Adipocyte (in vitro differentiated cells): ENCODE measurements at places on chromosomes 1 and 21.
A peak's percentile ranks its signal among the peaks of the same experiment; 100 is the strongest.

- DNase-seq, result no peak
Measured at GRCh38 chr1:208598021-208598420, 353.8 kb upstream of the PLXNA2 start.

DNA sequence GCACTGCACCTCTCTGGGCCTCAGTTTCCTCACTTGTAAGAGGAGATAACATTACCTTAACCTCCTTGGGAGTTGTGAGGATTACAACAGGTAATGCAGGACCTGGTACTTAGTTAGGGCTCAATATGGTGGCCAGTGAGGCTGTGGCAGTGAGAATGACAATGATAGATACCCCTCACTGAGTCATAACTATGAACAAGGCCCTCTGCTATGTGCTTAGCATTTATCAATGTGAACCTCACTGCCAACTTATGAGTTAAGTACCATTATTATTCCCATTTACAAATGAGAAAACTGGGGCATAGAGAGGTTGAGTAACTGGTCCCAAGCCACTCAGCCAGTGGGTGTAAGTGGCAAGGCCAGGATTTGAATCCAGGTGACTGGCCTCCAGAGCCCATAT, 64.4 kb downstream of the HMGB4 start:
- DNase-seq, result no peak

GRCh38 chr1:208054911-208055379, 144.0 kb upstream of the CD34 start:
- DNase-seq, result no peak

- no peak for DNase-seq
Measured at GRCh38 chr1:109248444-109248796, 919 bp upstream of the CELSR2 start.

- DNase-seq, result no peak
Measured at GRCh38 chr1:5891137-5891536, 101.1 kb downstream of the NPHP4 start.

DNA sequence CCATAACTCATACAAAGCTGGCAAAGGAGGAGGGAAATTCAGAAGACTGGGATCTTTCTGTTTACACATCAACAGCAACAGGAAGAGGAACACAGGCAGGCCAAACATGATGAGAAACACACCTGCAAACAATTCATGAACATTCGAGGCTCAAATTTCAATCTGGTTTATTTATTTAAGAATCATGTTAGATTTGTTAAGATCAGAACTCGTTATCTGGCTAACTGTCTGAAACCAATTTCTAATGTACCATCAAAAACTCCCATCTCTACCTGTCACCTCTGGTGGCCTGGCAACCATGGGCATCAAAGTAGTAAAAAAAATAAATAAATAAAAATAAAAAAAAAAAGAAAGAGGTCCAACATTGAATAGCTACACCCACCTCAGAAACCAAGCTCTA, 9.8 kb downstream of the LBR start:
- no peak for DNase-seq

GRCh38 chr1:229148041-229148671, 122.8 kb upstream of the RAB4A start:
- no peak for DNase-seq

GRCh38 chr1:61215676-61216289, 133.4 kb downstream of the NFIA start:
- no peak for DNase-seq

- DNase-seq, result peak; percentile 48
Measured at GRCh38 chr1:25958465-25958864, 39.4 kb downstream of the PAFAH2 start.

DNA sequence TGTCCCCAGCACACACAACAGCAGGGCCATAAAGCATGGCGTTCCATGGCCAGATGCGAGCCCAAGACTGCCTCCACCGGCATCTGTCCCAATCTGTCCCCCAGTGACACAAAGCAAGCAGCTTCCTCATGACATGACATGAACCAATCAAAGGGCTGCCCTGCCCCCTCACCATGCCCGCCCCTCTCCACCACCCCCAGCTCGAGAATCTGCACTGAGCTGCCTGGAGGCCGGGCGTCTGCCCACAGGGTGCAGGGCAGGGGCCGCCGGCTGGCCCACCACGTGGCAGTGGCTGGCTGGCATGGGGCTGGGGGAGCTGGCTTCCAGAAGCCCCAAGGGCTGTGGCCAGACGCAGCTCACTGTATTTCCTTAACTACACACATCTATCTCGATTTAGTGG, 27.8 kb downstream of the WNT9A start:
- no peak for DNase-seq

GRCh38 chr1:54542120-54542961, 5.7 kb upstream of the ACOT11 start:
- DNase-seq, result peak; percentile 76

- peak; percentile 90 for DNase-seq
Measured at GRCh38 chr1:234970731-234971476, 157.7 kb downstream of the TOMM20 start.

- peak; percentile 16 for DNase-seq
Measured at GRCh38 chr1:220956501-220957232, 77.4 kb downstream of the HLX start.

GRCh38 chr1:232585486-232585885, 44.4 kb downstream of the SIPA1L2 start:
- DNase-seq, result no peak

DNA sequence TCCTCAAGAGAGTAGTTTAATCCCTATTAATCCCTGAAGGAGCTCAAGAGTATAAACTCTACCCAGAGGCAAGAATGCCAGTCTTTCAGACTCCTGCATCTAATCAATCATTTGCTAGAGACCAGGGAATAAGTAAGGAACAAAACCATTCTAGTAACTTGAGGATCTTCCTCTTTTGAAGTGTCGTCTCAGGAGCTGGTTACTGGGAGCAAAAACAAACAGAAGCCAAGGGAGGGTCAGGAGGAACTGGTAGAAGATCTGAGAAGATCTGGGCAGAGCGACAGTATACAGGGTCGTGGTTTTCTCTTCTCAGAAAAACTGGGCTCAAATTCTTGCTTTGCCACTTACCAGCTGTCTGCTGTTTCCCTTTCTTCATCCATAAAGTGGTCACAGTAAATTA, 69.3 kb downstream of the RPS6KA1 start:
- no peak for DNase-seq

DNA sequence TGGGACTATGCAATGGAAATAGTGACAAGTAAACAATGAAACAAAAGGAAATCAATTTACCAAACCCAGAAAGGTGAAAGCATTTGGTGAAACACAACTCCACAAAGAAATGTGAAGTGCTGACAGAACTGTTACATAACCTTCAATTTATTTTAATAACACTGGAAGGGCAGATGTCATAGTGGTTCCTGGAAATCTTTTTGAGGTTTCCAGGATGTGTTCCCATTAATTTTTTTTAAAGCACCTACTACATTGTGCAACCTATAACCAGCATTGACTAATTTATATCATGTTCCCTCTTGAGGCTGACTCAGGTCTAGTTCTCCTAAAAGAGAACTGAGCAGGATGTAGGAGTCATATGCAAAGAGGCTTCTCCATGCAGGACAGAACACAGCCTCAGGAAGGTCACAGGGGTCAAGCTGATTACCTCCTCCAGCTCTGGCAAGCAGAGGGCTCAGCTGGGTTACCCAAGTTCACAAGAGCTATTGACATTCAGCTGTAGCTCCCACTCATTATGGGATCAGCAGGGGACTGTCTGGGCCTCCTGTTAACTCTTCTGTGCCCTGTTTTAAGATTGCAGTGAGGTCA, 157.1 kb upstream of the NRIP1 start:
- DNase-seq, result no peak

DNA sequence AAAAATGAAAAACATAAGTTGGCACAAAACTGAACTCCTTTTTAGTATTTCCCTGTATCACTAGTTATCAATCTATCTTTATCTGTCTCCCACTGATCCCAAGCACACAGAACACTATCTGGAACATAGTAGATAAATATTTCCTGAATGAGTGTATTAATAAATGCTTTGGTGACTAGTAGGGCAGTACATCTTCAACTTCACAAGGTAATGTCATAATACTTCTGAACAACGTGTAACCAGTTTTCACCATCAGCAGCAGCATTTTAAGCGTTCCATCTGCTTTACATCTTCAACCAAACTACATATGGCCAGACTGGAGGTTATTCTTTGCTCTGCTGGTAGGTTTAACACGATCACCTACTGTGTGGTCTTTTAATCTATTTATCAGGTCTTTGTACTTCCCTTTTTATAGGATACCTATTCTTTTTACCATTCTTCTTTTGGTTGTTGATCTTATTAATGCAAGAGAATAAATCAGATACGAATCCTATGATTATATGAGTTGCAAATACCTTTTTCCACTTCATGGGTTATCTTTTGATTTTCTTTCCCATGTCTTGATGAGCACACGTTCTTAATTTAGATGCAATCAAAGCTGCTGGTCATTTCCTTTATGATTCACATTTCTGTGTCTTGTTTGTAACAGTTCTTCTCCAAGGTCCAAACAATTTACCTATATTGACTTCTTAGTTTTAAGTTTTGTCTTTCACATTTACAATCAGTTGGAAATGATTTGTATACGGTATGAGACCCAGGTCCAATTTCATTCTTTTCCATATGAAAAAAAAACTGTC, 16.3 kb downstream of the GPBP1L1 start:
- DNase-seq, result peak; percentile 41

GRCh38 chr1:14479865-14480264, 118.6 kb upstream of the KAZN start:
- DNase-seq, result no peak

GRCh38 chr1:154831462-154831861, 38.6 kb downstream of the KCNN3 start:
- no peak for DNase-seq
